ENCODE measurements at places on chromosomes 11 and 22.

GRCh38 chr11:35654711-35655110 is 7.9 kb upstream of the TRIM44 start:
- DNase-seq = no peak

- DNase-seq = no peak
Measured at GRCh38 chr11:33912405-33913361, 20.8 kb upstream of the LMO2 start.

DNA sequence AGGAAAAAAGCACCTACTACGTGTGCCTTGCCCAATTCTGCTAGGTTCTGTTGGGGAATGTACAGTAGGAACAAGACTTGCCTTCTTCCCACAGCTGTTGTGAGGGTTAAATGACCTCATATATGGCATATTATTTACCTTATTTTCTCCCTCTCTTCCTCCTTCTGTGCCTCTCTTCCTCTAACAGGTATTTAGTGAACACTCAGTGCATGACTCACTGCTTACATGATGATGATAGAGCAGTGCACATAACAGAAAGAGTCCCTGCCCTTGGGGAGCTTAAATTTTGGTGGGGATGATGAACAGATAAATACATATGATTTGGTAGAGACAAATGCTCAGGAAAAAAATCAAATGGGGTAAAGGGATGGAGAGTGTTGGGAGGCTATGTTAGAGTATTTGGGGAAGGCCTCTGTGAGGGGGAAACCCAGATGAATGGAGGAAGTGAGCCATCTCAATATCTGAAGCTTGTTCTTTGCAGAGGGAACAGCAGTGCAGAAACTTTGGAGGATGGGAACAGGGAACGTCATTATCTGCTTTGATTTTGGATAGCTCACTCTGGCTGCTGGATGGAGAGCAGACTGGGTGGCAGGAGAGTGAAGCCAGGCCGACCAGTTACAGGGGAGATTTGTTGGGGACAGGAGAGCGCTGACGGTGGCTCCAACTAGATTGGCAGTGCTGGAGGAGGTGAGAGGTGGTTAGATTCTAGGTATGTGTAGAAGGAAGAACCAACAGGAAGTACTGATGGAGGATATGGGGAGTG is 95.5 kb upstream of the TENM4 start:
- no peak for DNase-seq

DNA sequence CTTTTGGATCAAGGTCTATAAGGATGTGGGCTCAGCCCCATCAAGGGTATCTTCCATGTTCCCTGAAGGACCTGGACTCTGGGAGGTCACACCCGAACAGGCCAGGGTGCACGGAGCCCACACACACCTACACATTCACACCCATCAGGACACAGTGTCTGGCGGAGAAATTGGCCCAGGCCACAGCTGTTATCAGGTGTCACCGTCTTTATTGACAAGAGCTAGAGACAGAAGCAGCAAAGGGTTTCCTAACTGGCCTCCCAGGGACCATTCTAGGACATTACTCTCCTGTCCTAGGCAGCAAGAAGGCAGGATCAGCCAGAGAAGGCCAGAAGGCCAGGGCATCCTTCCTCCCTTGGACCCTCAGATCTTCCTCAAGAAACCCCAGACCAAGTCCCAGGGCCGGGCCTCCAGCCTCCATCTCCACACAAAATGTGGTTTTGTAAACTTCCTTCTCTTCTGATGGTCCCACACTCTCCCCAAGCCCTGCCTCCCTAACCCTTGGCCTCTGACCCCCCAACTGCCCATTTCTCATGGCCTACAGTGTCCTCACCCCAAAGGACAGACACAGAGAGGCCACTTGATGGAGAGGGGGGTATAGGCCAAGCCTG is 8.1 kb downstream of the SSTR3 start:
- no peak for DNase-seq

DNA sequence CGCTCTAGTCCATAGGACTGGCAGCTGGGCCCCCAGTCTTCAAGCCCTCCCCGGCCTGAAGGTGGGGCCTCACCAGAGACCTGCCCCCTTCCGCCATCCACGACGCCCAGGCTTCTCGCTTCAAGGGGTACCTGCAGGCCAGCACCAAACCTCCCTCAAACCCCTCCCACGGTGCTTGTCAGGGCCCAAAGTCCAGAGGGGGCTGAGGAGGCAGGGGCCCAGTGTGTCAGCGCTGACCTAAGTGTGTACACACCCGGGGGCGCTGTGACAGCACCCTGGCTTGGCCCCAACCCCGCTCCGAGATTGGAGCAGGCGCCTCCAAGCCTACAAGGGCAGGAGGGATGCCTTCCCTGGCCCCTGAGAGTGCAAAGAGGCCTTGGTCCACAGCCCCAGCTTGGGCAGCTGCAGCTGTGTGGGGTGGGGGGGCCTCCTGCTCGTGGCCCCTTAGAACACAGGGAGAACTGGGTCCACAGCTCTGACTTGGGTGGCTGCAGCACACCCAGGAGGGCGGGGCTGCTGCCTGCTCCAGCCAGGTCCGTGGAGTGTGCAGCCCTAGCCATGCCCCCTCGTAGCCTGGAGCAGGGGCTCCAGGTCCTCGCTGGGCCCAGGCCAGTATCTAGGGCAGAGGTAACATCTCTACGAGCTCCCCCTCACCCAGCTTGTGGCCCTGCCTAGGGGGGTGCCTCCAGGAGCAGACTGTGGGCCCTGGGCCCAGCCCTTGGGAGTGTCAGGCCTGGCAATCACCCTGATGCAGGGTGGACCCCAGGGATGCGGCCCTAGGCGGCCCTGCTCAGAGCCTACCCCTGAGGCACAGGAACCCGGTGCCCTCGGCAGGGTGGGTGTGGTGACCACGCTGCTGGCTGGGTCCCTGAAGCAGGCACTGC is 4.9 kb downstream of the SBF2 start:
- DNase-seq = no peak

- DNase-seq = no peak
Measured at GRCh38 chr11:20669820-20670684, 666 bp downstream of the NELL1 start.

GRCh38 chr11:119046489-119046888 is 10.5 kb downstream of the HYOU1 start:
- DNase-seq = no peak

DNA sequence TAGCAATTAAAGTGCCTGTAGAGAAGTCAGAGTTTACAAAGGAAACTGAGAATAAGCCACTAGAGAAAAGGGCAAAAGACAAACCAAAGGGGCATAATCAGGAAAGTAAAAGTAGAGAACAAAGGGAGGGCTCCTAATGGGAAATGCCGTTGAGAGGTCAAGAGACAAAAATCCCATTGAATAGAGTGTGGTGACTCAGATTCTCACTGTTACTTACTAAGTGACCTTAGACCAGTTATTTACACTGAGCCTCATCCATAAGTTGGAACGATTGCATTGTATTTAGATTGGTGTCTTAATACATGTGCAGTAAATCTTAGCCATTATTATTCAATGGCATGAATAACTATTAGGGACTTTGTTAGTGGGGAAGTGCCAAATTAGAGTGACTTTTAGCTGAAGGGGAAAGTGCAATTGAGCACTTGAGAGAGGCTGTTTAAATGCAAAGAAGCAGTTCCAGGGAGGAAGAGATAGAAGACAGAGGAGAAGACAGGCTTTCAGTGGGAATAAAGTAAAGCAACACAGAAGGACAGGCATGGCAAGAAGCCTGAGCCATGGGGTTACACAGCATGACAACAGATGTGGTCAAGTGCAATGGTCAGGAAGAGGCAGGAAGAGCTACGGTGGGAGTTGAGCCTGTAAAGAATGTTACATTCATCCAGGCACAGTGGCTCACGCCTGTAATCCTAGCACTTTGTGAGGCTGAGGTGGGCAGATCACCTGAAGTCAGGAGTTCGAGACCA is 82.6 kb downstream of the UBASH3B start:
- no peak for DNase-seq

DNA sequence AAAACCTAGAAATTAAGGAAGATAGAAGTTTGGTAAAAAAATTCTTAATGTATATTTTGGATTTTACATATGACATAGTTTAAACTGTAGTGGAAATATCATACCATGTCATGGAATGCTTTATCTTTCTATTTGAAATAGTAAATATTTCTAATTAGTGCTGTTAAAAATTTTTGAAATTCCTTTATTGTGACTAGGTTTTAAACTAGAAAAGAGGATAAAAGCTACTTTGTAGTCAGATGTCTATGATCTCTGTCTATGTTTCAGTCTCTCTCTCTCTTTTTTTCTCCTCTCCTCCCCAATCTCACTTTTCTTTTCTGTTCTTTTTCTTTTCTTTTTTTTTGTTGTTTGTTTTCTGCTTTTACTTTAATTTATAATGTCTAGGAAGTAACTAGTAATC is 226.2 kb downstream of the TMEM135 start:
- DNase-seq = no peak

DNA sequence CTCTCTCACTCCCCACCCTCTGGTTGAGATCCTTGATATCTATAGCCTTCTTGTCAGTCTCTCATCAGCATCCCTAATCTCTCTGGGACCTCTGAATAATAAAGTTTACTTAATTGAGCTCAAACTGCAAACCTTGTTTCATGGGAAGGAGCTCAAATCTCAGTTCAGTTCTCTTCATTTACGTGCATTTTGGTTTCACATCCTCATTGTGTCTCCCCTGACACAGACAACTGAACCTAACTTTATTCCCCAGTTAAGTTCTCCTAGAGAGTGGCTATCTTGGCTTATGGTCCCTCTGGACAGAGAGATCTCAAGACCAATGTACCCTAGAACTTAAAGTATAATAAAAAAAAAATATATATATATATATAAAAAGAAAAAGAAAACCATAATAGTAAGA is 47.3 kb downstream of the NXPE2 start:
- no peak for DNase-seq

DNA sequence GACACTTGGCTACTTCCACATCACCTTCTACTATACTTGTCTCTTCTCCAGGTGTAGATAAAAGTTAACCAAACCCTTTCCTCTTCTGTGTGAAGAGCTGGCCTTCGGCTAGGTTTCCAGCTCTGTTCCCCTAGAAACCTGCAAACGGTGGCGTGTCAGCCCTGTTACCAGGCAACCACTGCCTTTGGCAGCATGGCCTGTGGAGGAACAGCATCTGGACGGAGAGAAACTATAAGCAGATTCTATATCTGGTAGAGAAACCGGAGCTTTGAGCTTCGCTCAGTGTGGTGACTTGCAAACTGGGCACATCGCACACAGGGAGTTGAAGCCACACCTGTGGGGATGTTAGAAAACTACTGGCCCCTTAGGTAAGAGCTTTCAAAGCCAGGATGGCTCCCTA is 35.9 kb downstream of the ARAP1 start:
- peak; percentile 68 for DNase-seq

- no peak for DNase-seq
Measured at GRCh38 chr11:3832816-3833215, 7.9 kb downstream of the RHOG start.

DNA sequence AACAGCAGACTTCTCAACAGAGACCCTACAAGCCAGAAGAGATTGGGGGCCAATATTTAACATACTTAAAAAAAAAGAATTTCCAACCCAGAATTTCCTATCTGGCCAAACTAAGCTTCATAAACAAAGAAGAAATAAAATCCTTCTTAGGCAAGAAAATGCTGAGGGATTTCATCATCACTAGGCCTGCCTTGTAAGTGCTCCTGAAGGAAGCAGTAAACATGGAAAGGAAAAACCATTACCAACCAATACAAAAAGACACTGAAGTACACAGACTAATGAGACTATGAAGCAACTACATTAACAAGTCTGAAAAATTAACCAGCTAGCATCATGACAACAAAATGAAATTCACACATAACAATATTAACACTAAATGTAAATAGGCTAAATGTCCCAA is 947.9 kb upstream of the CHORDC1 start:
- DNase-seq = no peak

DNA sequence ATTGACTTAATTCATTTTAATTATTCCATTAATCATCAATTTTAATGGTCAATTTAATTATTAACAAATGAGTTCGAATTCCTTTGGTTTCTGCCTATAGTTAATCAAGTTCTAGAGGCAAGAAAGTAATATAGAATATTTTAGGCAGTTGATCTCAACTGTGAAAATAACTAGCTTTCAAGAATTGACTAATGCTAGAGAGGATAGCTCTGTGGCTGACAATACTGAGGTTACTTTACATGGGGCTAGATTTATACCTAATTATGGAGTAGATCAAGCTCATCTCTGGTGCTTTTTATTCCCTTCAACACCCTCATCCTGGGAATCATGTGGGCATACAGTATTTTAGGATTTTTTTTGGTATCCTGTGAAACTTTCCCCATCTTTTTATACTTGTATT is 259.4 kb downstream of the GRM5 start:
- no peak for DNase-seq

Measured in forelimb muscle (tissue), 1 donor.